ENCODE measurements at places on chromosomes 4 and X.

DNA sequence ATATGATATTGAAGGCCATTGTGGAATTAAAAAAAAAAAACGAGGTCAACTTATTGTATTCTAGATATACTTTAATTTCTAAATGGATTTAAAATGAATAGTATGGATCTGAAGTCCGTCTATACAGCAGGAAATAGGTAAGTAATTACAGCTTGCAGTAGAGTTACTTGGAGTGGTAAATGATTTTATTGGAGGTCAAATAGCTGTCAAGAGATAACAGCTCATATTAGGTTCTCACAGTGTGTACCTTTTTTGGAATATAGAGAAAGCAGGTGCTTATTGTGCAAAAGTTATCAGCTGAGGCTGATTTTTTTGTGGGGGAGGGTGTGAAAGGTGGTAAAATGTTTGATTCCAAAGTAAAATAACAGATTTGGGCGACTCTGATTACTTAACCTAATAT, 17.7 kb downstream of the UPRT start:
- no peak for DNase-seq

- DNase-seq, result no peak
Measured at GRCh38 chr4:41256740-41257256, at the start of gene UCHL1. Gene UCHL1, plus strand, starts transcription at chr4:41256928. Its CDS starts 49 bp downstream, at chr4:41256977.

GRCh38 chr4:175787948-175788347, 24.1 kb downstream of the GPM6A start:
- DNase-seq, result no peak

DNA sequence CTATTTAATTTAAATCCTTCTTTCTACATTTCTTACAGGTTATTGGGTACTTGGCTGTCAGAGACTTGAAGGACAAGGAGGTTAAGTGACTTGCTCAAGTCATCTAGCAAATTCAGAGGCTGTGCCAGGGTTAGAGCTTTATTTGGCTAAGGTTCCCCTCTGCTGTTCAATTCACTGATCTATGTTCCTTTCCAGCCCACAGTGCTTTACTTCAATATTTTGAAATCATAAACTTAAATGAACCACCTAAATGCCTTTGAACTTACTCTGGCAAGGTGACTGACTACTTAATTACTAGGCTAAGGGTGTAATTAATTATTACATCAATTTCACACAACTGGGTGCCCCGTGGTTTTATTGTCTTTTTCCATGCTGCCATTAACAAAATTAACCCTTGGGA, 288.7 kb downstream of the CAMK2D start:
- DNase-seq, result no peak

GRCh38 chr4:112189754-112190153, 41.8 kb upstream of the AP1AR start:
- no peak for DNase-seq

DNA sequence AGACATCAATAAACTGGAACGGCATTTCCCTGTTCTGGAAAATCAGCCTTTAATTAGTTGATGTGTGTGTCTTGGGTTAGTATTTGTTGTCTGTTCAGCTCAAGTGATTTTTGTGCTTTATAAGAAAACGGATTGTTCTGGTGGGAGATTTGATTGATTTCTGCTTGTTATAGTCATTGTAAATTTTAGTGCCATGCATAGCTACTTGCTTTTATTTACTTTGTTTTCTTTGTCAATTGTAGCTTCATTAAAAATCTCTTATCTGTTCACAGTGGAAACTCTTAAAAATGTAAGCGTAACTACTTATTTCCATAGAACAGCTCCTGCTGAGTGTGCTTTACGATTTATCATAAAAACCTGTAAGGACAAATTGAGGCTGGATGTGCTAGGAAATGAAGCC, 253.2 kb downstream of the TENM3 start:
- no peak for DNase-seq

Measured in activated CD4-positive, alpha-beta T cell treated with anti-CD3 and anti-CD28 coated beads, Interleukin-2, amount 50 U/mL, for 1 hour (primary cell).